ENCODE measurements at places on chromosomes 6 and 20.

DNA sequence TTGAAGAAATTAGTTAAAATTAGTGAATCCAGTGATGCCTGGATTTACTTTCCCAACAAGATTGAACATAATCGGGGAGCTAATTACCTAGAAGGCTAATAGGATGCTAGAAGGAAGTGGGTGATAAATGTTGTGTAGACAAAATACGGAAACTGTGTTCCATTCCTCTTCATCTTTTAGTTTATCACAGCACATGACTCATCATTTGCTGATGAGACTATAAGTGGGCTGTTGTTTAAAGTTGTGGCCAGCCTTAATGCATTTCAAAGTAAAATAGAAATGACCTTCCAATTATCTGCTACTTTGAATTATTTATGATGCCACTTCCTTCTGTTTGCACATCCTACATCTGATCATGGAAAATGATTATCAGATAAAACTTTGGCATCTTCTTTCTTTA, 43.4 kb downstream of the OGFRL1 start:
- DNase-seq = no peak

DNA sequence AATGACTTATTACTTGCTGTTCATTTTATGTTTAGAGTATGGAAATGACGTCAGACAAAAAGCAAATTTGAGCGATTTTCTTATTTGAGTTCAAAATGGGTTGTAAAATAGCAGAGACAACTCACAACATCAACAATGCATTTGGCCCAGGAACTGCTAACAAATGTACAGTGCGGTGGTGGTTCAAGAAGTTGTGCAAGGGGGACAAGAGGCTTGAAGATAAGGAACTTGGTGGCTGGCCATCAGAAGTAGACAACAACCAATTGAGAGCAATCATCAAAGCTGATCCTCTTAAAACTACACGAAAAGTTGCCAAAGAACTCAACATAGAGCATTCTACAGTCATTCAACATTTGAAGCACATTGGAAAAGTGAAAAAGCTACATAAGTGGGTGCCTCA, 43.8 kb downstream of the REV3L start:
- no peak for DNase-seq

- no peak for DNase-seq
Measured at GRCh38 chr6:67252663-67253062, 1382.4 kb upstream of the ADGRB3 start.

DNA sequence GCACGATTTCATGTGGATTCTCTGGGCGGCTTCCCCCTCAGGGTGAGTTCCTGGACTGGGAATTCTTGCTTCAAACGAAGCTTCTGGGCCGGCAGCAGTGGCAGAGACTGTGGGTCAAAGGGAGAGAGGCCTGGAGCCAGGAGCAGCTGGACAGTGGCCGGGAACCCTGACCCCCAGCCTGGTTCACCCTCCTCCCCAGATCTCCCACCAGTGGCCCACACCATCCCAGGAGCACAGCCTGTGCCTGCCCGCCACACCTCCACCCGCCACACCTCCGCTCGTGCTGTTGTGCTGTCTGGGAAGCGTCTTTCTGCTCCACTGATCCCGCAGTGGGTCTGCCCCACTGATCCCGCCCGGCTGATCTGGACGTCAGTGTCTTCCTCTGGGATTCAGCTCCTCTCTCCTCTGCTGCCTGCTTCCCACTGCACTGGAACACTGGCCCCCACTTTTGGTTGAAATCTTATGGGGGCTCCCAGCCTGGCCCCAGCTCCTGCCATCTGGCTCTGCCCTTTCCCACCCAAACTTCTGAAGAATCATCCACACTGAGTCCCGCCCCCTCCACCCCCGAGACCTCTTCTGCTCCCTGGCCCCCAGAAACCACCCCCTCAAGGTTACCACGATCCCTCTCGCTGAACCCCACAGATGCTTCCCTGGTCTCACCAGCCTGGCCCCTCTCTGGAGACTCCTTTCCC, 9.8 kb downstream of the ZBP1 start:
- no peak for DNase-seq

DNA sequence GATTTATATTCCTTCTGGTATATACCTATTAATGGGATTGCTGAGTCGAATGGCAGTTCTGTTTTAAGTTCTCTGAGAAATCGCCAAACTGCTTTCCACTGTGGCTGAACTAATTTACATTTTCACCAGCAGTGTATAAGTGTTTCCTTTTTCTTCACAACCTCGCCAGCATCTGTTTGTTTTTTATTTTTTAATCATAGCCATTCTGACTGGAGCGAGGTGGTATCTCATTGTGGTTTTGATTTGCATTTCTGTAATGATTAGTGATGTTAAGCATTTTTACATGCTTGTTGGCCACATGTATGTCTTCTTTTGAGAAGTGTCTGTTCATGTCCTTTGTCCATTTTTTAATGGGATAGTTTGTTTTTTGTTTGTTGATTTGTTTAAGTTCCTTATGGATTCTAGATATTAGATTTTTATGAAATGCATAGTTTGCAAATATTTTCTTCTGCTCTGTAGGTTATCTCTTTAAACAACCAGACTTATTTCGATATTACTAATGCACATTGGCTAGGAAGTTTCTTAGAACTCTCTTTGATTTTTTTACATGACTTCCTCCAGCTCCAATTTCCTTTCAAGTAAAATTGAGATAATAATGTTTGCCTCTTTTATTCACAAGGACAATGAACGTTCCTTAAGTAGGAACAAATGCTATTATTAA, 12.2 kb upstream of the VNN1 start:
- DNase-seq = no peak

- no peak for DNase-seq
Measured at GRCh38 chr6:115613488-115613887, 447.2 kb downstream of the FRK start.

Measured in stimulated activated CD4-positive, alpha-beta T cell treated with anti-CD3 and anti-CD28 coated beads, TNF-alpha, amount 100 ng/mL, for 24 hours (primary cell).